ENCODE measurements at places on chromosomes 13 and 19.

- DNase-seq, result no peak
Measured at GRCh38 chr19:42410371-42410770, 16.8 kb downstream of the LIPE start.

- no peak for DNase-seq
Measured at GRCh38 chr19:14002571-14003250, 3.4 kb downstream of the RFX1 start.

DNA sequence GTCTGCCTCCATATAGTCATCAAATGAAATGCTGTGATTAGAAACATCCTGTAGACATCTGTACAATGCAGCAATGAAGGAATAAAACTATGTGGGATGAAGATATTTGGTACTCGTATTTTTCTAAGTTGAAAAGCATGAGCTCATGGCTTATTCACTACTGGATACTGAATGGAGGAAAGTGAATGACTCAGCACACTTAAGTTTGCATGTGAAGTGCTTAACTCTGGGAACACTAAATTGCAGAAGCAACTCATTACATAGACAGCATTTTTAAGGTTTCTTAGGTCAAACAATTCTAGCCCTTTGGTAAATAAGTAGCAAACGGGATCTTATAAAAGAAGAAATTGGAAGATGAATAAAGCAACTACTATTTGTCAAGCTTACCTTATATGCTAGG is 429.0 kb upstream of the MIR17HG start:
- no peak for DNase-seq

GRCh38 chr13:92355213-92355612 is 871.4 kb upstream of the GPC6 start:
- no peak for DNase-seq

Data from GM12892 (cell line).